ENCODE measurements at places on chromosomes 5 and 9.
A peak's percentile ranks its signal among the peaks of the same experiment; 100 is the strongest.

- no peak for DNase-seq
Measured at GRCh38 chr9:132025766-132026165, 53.9 kb downstream of the MED27 start.

DNA sequence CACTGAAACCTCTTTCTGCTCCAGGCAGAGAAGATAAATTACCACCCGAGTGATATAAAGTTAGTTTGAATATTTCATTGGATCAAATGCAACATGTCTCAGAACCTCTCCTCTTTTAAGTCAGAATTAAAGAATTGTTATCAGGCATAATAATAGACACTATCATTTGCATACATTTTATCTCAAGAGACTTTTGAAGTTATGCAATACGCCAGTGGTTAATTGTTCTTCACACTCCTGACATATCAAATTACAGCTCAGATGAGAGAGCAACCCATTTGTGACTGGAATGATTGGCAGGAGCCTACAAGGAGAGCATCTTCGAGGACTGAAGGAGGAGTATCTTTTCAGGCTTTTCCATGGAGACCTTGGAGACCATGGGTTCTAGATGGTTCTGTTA lies 452.2 kb downstream of the KDM4C start:
- no peak for DNase-seq

DNA sequence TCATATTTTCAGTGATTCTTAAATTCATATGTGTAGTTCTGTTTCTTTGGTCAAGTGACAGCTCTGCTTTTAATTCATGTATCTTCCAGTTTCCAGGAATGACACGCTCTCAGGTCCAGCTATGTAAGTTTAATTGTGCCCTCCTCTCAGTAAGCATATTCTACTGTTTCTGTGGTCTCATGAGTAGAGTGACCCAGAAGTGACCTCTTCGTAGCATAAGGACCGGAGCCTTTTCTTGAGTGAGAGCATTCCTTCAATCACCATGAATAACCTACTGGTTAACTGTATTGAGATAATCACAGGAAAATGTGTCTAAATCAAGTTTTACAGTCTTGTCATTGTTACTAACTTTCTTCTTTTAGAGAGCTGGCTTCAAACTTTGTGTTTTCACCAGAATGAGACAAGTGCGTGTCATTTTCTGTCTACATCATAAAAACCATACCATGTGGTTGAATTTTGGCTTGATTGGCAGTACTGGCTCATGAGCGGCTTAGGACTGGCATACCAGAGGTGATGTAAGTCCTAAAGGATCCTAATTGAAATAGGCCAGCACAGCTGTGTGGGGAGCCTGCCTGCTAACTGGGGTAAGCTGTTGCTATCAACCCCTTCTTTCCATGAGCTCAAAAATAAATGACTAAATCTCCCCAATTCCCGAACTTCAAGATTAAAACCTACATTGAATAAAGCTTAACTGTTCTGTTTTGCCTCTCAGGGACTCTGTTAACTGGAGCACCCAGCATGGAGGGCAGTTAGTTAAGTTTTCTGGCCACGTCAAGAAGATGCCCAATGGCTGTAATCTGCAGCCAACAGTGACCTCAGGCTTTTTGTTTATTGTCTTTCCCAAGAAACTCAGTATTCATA lies 4.8 kb downstream of the ADAMTSL1 start:
- peak; percentile 98 for DNase-seq

DNA sequence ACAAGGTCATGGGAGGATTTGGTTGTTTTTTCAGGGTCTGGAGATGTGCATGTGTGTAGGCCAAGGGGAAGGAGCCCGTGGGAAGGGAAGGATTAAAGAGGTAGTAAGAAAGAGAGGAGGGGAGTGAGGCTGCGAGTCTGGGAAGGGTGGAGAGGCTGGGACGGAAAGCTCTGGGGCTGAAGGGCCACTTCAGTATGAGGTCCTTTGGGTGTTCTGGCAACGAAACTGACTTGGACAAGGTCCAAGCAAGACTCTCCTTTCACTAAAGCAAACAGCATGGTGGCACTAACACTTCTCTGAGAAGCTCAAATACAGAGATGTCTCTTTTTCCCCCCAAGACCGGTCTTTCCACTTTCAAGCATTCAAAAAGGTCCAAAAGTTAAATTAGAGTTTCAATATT lies 394.5 kb downstream of the ARHGEF28 start:
- no peak for DNase-seq

GRCh38 chr5:179828756-179829421 lies 8.2 kb downstream of the SQSTM1 start:
- DNase-seq: no peak

- no peak for DNase-seq
Measured at GRCh38 chr5:21181609-21182125, 1193.7 kb upstream of the CDH18 start.

DNA sequence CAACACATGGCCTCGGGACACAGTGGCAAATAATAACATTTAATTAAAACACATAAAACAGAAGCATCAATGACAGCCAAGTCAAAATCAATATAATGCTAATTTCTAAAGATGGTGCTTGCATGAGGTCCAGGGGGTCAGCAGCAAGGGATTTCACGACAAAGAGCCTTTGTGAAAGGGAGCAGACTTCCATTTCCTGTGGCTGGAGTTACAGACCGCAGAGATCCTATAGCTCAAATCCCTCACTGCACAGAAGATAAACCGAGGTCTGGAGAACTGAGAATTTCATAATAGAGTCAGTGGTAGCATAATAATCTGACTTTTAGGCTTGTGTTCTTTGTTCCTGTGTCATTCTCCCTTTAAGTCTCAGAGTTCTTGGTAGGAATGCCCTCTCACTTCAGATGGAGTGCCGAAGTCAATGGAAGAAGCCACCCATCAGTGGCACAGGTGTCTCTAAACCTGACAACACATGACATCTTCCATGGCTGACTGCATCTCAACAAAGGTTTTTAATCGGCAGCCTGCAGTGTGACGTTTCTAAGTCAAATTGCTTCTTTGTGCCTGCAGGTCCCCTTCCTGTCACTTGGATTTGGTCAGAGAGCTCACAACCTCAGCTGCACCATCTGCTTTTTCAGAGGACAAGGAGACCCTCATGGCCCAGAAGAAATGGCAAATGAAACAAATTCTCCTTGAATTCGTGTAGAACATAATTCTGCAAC lies 67.4 kb downstream of the CARTPT start:
- no peak for DNase-seq

DNA sequence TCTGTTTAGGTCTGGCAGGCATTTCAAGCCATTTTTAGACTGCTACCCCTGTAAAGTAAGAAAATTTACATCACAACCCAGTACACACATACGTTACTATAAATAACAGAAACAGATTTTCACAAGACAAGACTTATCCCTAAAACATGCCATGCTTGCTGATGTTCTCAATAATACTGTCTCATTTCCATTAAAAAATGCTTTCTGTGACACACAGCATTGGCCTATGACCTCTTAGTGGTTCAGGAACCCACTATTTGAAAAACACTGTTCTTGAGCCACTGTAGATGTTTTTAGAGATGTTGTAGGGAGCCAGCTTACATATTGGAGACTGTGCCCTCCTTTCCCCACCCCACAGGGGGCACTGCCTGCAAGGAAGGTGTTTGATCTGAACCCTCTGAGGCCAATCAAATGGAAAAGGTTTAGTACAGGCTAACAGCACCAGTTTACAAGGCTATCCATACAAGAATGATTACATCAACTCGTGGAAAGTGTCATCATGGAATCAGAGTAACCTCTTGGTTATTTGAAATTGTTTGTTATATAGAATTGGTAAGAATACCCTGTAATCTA lies 30.8 kb downstream of the ZSWIM6 start:
- DNase-seq: peak; percentile 6

GRCh38 chr9:134317400-134317789 lies 8.9 kb upstream of the RXRA start:
- DNase-seq: peak; percentile 49

DNA sequence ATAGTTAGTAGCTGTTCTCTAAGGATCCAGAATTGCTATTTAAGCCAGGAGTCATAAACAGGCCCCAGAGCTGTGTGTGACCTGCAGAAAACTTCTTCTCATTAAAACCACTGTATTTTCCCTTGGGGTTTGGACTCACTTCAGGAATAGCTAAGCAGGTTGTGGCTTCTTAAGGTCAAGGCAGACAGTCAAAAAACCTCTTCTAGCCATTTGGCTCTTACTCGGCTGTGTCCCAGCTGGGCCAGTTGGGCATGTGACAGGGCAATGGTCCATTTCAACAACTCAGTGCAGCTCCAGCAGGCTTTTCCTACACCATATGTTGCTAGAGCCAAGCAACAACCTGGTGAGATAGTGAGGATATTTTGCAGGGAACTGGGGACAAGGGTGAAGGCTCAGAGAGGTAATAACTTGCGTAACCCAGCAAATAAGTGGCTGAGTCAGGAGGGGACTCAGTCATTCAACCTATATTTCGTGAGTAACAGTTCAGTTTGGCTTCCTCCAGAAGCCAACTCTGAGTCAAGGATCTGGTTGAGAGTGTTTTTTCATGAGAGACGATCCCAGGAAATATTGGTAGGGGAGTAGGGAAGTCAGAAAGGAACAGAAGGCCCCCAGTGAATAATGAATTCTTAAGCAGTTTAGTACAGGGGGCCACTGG lies 115.4 kb upstream of the PPP2R2B start:
- no peak for DNase-seq

- no peak for DNase-seq
Measured at GRCh38 chr5:142833517-142834449, 63.6 kb downstream of the ARHGAP26 start.

- DNase-seq: no peak
Measured at GRCh38 chr9:26357803-26358344, 534.7 kb downstream of the CAAP1 start.

DNA sequence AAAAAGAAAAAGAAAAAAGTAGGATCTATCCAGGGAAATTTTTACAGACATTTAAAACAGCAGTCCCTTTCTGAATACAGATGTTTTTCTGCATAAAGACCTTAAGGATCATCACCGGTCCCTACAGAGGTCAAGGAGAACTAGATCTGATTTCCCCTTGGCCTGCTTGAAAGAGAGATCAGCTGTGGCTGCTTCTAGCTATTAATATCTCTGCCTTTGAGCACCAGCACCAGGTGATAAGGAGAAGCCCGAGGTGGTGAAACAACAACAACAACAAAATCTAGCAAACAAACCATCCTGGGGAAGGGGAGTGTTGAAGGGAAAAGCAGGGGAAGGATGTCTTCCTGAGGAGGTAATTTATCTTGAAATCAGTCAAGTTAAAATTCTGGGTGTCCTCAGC lies 42.1 kb downstream of the ZNF366 start:
- DNase-seq: no peak

DNA sequence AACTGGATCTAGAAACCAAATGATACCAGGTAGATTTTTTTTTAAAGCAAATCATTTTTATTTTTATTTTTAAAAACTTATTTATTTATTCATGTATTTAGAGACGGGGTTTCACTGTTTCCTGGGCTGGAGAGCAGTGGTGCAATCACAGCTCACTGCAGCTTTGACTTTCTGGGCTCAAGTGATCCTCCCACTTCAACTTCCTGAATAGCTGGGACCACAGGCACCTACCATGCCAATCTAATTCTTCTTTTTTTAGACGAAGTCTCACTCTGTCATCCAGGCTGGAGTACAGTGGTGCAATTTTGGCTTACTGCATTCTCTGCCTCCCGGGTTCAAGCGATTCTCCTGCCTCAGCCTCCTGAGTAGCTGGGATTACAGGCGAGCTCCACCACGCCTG lies 41.3 kb upstream of the CDK20 start:
- DNase-seq: no peak

GRCh38 chr9:80204054-80204453 lies 632.3 kb downstream of the TLE4 start:
- DNase-seq: no peak

DNA sequence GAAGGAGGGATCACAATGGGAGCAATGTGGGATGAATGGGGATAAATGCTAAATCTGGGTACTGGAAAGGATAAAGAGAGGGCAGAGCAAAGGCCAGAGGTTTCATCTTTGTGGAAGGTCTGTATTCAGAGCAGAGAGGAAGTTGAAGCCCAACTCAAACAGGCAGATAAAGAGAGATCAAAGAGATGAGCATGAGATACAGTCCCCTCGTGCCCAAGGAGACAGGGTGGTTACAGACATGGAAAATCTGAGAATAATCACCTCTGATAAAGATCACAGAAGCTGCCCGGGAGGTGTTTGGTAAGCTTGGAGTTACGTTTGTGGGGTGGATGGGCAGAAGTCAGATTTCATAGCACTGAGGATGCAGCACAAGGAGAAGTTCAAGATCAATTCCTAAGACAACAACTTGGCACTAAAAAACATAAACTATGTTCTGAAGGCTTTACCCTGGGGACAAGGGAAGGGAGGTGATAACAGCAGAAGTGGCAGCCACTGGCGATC lies 459 bp upstream of the ERAP2 start:
- no peak for DNase-seq

DNA sequence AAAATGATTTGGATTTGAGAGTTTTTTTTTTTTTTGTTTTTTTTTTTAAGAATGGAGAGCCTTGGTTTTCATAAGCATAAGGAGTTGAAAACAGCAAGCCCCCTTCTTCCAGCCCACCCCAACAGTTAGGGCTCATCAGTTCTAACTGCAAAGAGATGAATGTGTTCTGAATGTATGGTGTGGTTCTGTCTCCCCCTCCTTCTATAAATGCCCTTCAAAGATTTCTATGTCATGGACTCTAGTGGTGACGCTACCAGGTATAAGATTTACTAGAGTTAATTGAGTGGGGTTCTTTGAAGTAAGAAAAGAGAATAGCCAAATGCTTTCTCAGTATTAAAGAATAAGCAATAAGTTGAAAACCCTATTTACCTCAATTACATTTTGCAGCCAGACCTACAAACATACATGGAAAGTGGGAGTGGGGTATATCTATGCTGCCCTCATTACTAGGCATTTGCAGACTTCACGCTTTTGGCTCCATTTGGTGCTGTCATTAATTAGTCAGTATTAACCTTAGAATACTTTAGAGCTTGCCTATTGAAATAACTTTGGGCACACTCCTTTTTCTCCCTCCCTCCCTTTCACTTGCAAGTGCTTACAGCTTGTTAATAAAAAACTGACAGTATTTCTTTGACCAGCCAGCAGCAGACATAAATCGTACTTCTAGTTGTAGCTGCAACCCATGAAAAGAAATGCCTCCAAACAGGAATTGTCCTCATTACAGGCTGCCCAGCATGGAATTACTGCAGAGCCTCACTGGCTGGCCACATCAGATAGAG lies 667.2 kb upstream of the ZNF608 start:
- DNase-seq: no peak

DNA sequence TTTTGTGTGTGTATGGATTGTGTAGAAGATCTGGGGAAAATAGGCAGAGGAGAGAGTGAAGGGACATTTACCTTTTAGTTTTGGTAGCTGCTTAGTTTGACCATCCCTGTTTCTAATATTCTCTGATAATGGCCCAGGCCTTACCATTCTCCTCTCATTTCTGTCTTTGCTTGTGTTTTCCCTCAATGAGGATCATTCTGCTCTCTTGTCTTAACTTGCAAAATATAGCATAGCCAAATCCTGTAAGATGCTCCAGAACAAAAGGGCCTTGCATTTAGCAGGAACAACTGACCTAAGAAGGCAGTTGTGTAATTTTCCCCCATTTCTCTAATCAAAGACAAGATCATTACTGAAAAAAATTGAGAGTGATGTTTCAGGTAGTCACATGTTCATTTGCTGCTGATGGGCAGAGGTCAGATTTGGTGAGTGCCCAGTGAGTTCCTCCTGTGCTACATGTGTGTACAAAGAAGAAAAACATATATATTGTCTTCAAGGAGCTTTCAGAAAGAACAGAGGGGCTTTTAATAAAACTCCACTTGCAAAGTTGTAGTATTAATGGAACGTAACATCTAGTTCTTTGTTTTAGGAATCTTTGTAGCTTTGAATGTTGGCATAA lies 139.5 kb downstream of the KDM4C start:
- DNase-seq: no peak
